ENCODE measurements at places on chromosomes 2 and 18.

DNA sequence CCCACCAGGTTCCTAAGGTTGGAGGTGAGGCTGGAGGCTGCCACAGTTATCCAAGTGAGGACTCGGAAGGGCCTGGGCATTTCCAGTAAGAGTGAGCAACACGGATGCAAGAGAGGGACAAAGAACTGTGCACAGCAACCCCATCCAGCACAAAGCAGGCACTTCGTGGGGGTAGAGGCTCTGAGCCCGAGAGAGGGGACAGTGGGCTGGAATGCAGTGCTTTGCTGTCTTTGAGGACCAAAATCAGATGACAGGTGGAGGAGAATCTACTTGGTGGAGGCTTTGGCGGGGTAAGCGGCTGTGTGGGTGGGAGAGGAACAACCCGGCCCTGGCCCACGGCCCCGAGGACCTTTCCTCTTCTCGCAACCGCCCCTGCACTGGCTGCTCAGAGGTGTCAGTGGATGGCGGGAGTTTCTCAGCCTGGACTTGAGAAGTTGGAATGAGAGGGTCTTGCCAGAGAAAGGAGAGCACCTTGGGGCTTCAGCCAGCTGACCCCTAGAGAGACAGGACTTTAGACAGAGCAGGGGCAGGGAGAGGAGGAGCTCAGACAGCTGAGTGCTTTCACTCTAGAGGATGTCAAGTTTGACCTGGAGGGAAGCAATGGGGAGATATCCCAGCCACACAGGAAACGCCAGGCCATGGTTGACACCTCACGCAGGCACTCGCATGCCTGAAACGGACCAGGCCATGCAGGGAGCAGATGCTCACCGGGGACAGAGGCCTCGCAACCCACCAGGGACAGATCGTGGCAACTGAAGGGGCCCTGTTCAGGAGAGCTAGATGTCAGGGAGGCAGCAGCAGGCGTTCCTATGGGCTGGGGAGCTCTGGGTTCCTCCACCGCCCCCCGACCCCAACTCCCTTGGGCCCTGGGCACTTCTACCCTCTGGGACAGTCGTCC is 11.6 kb downstream of the RAMP1 start:
- no peak for DNase-seq

DNA sequence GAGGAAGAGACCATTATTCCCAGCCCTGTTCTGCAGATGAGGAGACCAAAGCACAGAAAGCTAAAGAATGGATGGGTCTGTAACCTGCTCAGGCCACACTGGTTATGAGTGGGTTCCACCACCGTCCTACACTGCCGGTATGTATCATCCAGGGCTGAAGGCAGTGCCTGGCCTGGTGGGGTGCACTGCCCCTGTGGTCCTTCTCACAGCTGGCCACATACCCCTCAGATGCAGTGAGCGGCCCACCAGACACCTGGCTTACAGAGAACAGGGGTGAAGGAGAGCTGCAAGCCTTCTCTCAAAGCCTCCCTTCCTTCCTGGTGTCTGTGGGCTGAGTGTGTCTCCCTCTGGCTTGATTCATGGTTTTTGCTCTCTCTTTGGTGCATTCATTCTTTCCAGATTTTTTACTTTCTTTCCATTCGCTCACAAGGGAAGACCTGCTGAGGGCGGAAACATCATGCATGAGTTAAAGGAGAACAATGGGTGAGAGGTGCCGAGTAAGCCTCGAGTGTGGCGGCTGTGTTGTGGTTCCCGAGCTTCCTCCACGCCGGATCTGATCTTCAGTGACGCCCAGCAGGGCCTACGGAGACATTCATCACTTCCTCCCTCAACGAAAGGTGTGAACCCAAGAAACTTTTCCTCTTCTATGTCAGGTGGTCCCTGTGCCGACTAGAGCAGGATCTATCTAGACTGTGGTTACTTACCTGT is 62.1 kb upstream of the REL start:
- DNase-seq: peak; percentile 52

- DNase-seq: no peak
Measured at GRCh38 chr2:237859082-237859433, 365 bp upstream of the RAMP1 start.

DNA sequence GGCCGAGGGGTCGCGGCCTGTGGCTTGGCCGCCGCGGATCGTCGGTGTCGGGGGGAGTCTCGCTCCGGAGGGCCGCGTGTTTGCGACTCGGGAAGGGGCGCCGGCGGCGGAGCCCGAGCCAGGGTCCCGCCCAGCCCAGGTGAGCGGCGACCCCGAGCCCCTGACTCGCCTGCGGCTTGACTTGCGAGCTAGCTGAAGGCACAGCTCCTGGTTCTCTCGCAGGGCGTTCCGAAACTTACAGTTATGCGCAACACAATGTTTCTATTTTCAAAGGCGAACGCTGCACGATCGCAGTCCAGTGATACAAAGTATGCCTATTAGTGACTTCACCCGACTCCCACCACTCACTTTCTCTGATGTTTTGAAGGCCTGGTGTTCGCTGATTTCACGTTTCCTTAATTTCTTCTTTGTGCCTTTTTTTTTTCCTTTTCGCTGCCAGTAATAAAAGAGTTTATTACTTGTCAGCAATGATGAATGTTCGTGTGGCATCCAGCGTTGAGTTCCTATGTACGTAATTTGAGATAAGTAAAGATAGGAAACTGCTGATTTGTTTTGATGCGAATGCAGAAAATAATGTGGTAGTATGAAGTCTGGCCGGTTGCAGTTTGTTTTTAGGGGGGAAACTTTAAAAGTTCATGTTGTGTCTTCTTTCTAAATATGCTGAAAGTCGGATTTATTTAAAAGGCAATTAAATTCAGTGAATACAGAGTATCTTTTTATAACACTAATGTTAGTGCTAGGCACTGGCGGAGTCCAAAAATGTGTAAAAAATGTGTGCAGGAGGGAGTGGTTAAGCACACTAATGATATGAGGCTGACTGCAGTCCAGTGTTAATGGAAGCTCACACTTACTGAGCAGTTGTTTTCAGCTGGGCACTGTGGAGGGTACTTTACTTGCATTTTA is 706 bp downstream of the UBXN2A start:
- no peak for DNase-seq

GRCh38 chr2:69791045-69791444 is 38.4 kb upstream of the GMCL1 start:
- no peak for DNase-seq

DNA sequence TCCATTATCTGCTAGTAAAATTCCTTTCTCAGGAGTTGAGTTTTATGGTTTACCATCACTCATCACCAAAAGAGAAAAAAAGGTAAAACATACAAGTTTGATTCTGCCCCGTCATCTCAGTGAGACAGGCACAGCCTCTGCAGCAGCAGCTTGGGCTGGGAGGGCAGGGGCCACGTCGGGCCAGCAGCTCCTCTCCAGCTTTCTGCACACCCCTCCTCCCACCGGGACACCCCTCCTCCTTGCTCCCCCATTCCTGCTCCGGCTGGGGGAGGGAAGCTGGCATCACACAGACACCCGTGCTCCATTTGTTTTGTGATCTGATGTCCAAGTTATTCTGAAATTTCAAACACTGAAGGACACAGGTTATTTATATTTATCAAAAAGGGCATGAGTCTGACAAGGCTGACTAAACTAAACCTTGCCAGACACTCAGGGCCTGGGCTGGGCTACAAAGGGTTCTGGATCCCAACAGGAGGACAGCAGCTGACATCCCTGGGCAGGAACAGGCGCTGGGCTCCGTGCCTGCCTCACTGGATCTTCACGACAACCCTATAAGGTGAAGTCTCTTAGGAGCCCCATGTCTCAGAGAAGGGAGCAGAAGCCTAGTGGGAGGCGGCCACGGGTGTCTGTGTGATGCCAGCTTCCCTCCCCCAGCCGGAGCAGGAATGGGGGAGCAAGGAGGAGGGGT is 71.4 kb downstream of the HDAC4 start:
- DNase-seq: no peak

- DNase-seq: no peak
Measured at GRCh38 chr2:77519164-77519887, 2.9 kb downstream of the LRRTM4 start.

DNA sequence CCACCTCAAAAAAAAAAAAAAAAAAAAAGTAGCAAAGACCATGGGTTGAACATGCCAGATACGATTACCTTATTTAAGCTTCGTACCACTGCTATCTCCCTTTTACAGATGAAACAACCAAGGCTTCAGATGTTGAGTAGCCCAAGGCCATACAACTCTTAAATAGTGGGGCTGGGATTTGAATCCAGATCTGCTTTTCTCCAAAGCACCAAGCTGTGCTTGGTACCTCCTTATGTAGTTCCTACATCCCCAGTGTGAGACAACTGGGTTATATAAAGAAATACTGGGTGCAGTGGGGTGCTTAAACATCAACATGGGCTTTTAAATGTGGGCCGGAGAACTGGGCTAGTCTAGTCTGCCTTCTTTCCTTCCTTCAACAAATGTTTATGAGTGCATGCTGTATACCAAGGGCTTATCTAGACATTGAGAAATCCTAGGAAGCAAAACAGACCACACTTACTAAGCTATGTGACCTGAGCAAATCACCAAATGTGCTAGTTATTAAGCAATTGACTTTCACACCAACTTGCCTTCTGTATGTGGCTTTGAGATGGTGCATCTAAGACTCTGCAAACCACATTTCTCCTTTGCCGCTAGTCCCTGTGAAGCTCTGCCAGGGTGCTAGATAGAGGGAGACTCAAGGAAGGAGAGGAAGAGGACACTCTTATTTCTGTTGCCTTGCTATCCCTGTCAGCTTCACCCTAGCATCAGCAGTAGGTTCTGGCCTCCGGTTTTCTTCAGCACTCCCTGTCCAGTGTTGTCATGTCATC is 206.8 kb upstream of the FBXO11 start:
- no peak for DNase-seq
